Naive thymus-derived CD4-positive, alpha-beta T cell (primary cell): ENCODE measurements at places on chromosomes 5 and 9. TPM values are rescaled to one million over a fixed set of nuclear protein-coding genes. Genes with fewer than 3 reads are reported as not detected.

GRCh38 chr5:91049800-91050199 is 333.3 kb downstream of the ARRDC3 start:
- DNase-seq = no peak

GRCh38 chr5:27009540-27009915 is 28.9 kb downstream of the CDH9 start:
- no peak for DNase-seq

DNA sequence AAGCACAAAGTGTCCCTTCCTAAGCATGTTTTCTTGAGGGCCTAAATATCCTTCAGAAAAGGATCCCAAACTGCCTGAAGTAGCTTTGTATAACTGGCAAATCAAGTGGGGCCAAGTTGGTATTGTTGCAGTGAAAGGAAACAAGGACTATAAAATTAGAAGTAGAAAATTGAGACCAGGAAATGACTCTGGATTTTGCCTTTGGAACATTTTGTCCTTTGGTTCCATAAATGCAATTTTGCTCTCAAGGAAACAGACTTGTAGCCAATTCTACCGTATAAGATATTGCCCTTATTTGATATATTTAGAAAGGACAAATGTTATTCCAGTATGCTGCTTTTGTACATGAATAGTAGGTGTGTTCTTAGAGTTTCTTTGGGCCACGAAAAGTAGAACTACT is 34.4 kb downstream of the RABGAP1 start:
- no peak for DNase-seq

DNA sequence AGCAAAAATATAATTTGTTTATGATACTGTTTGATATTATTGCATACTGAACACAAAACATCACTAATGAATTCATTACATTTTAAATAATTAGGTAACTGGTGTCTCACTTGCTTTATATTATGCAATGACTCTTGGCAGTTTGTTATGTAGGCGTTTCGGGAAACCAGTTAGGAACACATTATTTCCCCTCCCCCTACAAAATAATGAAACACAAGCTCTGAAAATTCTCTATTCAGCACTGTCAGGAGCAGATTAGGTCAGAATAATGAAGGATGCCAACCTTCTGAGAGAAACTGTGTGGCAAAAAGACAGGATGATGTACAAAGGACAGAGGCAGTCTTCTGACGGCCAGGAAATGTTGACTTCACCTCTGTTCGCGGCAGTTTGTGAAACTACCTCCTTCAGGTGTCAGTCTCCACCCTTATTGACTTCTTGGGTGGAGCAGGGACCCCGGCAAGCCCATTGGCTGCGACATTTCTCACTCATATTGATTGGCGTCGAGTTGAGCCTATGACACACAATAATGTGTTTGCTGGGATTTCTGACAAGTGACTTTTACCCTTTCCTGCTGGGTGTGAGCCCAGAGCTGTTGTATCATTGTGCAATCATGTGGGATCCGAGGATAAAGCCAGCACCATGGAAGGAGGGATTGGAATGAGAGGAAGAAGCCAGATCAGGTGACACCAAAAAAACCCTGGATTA is 33.9 kb downstream of the SH3PXD2B start:
- DNase-seq = no peak

GRCh38 chr9:91187311-91187964 is 174.3 kb downstream of the AUH start:
- no peak for DNase-seq

DNA sequence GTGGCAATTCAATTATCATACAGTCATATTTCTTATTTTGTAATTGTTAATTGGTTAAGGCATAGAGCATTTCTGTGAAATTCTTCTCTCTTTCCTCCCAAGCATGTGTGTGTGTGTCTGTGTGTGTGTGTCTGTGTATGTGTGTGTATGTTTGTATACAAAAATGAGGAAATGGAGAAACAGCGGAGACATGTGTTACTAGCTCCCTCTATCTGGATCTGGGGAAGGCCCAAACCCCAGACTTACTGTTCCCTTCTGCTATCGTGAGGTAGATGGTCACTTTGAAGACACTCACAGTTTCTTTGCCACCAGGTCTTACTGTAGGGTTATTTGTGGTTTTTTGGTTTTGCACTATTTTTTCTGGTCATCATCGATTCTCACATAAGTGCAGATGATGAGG is 11.4 kb upstream of the C5orf63 start:
- DNase-seq = no peak

DNA sequence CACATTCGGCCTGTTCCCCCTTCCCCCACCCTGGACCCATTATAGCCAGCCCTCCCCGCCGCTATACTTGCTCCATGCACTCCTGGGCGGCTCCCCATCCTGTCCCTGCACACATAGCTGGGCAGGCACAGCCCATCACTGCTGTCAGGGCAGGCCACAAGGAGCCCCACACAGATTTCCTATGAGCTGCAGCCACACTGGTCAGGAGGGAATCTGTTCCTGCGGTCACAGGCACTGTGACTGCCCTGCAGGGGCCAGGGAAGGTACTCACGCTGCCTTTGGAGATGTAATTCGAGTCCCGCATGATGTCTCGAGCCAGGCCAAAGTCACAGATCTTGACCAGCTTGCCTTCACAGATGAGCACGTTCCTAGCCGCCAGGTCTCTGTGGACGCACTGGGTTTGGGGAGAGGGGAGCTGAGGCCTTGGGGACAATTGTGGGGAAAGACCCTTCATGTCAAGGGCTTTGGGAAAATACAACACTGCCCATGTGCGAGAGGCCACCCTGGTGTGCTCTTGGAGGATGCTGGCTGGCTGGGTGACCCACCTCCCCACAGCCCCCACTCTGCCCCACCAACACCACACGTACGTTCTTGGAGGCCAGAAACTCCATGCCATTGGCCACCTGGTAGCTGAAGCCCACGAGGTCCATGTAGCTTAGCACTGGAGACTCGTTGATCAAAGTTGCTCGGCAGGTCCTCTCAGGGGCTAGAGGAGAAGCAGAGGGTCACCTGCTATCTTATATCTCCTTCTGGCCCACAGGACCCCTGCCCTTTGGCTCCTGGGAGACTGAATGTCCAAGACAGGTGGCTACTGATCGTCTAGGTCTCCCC is 34.5 kb upstream of the CSF1R start:
- DNase-seq = no peak

- DNase-seq = no peak
Observed at GRCh38 chr5:131957721-131958441, 12.4 kb upstream of the MEIKIN start.

DNA sequence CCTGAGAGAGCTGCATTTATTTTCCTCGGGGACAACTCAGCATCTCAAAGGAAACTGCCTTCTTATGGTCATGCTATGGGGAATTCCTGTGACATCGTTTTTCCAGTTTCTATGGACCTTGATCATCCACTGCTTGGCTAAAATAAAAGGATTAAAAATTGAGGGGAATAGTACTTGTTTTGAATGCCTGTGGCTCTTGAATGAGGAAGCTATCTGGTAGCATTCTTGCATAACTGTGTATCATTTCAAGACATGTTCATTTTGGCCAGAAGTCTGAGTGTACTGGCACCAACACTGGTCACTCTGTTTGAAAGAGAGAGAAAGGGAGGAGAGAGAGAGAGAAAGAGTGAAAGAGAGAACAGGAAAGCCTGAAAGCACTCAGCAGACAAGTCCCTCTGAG is 116.7 kb downstream of the DOCK2 start:
- no peak for DNase-seq

DNA sequence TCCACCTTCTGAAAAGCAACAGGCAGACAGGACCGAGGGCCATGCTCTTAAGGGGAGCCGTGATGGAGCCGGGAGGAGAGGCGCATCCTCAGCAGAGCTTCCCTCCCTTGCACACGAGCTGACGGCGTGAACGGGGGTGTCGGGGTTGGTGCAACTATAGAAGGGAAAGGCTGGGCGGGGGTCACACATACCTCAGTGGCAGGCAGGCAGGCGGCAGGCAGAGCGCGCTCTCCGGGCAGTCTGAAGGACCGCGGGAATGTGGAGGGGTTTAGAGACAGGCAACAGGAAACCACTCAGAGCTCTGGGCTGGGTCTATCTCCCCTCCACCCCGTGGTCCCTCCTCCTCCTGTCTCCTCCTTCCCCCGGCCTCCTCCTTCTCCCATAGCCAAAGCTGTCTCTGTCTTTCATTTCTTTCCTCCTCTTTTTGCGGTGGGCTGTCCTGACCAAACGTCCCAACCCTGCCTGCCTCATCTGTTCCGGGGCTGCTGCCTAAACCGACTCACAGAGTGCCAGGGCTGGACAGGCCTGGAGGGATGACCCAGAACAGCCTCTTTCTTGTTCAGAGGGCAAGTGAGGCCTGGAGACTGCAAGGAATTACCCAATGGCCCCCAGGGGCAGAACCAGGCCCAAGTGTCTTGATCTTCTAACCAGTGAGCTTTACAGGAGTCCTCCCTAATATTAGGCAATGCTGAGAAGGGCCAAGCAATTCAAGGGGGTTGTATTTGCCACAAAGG is at the start of gene SPARC:
Gene SPARC, minus strand, starts transcription at position 242 of the 734 bp plus-strand sequence. CDS start 10,727 bp downstream, outside the sequence.
- DNase-seq = no peak

- no peak for DNase-seq
Observed at GRCh38 chr5:108093186-108093585, 288.7 kb downstream of the FBXL17 start.

DNA sequence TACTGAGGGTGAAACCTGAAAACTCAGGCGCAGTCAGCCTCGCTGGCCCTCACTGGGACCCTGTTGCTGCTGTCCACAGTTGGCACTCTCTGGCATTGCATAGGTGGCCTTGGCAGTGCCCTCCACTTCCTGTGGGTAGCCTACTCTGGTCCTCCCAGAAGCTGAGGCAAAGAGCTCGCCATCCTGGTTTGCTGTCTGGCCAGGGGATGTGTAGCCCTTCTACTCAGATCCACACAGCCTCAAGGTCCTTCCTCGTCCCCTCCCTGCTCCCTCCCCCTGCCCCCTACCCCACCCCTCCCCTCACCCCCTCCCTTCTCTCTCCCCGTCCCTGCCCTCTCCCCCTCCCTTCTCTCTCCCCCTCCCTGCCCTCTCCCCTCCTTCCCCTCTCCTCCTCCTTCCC is 176.0 kb downstream of the OLFM1 start:
- no peak for DNase-seq

DNA sequence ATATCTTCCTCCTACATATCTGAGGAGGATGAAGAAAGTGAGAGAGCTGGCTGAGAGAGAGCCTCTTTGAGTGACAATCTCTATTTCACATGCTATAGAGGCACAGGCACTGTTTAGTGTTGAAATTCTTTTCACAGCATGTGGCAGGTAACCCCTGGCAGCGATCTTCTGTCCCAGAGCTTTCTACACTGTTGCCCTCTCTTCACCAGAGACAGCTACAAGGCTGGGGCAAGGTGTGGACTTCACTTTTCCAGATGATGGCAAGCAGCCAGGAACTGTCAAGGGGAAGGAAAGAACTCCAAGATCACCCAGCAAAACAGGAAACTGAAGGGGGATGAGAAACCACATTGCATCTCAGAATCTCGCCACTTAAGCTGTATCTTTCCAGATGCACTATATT is 205.2 kb downstream of the CAAP1 start:
- DNase-seq = no peak

- no peak for DNase-seq
Observed at GRCh38 chr9:69445251-69445650, 120.2 kb downstream of the ENTREP1 start.

- no peak for DNase-seq
Observed at GRCh38 chr5:138148811-138149210, 9.6 kb upstream of the NME5 start.

- no peak for DNase-seq
Observed at GRCh38 chr5:151270599-151270998, 17.6 kb downstream of the GM2A start.

- DNase-seq = no peak
Observed at GRCh38 chr5:41219658-41220269, 6.4 kb upstream of the C6 start.

- no peak for DNase-seq
Observed at GRCh38 chr5:125070961-125071360, 324.5 kb upstream of the ZNF608 start.

- no peak for DNase-seq
Observed at GRCh38 chr5:95900383-95900958, 61.2 kb downstream of the ELL2 start.

GRCh38 chr9:8223861-8224260 is 424.3 kb upstream of the DMAC1 start:
- DNase-seq = no peak

GRCh38 chr9:117204971-117205370 is 209.9 kb downstream of the ASTN2 start:
- DNase-seq = no peak

DNA sequence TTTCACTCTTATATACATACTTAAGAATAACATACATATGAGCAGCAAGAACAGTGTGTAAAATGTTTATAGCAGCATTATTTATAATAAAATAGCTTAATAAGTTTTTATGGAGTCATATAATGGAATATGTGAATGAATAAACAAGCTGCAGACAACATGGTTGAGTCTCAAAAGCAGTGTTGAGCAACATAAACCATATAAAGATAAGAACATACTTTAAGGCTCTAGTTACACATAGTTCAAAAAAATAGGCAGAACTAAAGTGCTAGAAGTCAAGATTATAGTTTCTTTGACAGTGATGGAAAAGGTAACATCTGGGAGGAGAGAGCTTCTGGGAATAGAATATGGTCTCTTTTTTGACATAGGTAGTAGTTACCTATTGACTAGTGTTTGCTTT is 53.7 kb upstream of the ADAMTS19 start:
- DNase-seq = no peak

DNA sequence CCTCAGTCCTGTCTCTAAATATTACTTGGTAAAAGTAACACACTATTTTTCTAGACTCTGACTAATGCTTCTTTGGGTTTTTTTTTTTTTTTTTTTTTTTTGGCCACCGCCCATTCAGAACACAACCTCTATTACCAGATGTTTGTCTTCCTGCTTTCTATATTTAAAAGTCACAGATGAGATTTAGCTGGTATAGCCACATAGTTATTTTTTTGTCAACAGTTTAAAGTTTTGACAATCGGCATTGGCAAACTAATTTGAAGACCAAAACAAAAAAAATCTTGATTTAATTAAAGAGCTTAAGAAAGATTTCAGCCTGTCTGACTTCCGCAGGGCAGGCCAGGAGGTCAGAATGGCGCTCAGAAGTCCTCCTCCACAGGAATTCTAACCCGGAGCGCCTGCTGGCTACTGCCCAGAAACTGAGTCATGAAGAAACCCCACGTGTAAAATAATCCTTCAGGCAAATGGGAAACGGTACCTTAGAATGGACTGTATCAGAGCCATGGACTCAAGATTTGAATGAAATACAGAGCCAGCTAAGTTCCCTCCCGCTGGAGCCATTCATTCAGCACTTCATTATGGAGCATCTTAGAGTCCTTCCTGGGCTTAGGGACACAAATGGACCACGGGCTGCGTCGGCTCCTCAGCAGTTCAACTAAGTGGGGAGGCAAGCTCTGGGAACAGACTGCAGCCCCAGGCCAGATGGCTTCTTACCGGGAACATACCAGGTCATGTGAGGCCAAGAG is 55.6 kb downstream of the PTPDC1 start:
- no peak for DNase-seq

The TXNDC8 gene
- polyA plus RNA-seq = not detected

The ANKRD34B gene
- not detected for polyA plus RNA-seq

The SOX30 gene
- polyA plus RNA-seq = 0.17 TPM

The TAF11L7 gene
- not detected for polyA plus RNA-seq

The NUDCD2 gene
- polyA plus RNA-seq = 62.8 TPM

The SPATA31C1 gene
- polyA plus RNA-seq = not detected

The KCNN2 gene
- not detected for polyA plus RNA-seq

The SLC25A51 gene
- polyA plus RNA-seq = 11.6 TPM

The TMEM174 gene
- not detected for polyA plus RNA-seq

The FOXD4L6 gene
- not detected for polyA plus RNA-seq

The PCDHGA6 gene
- not detected for polyA plus RNA-seq

The MARCOL gene
- polyA plus RNA-seq = not detected

The DDX4 gene
- not detected for polyA plus RNA-seq
